ENCODE measurements at places on chromosomes 7 and 10.

- DNase-seq, result no peak
Measured at GRCh38 chr10:60604342-60604741, 173.9 kb upstream of the CDK1 start.

- no peak for DNase-seq
Measured at GRCh38 chr10:131849591-131850382, 51.0 kb upstream of the PPP2R2D start.

DNA sequence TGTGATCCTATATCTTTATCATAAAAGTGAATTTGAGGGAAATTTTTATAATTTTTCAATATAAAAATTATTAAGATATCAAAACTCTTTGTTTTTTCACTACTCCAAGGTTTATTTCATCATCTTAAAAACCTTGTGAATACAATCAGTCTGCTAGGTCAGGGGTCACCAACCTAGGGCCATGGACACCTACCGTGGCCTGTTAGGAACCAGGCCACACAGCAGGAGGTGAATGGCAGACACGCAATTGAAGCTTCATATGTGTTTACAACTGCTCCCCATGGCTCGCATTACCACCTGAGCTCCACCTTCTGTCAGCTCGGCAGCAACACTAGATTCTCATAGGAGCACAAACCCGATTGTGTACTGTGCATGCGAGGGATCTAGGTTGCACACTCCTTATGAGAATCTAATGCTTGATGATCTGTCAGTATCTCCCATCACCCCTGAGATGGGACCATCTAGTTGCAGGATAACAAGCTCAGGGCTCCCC is 271.2 kb upstream of the C7orf33 start:
- DNase-seq, result no peak

GRCh38 chr10:93115661-93116383 is 42.1 kb downstream of the CYP26A1 start:
- DNase-seq, result no peak

DNA sequence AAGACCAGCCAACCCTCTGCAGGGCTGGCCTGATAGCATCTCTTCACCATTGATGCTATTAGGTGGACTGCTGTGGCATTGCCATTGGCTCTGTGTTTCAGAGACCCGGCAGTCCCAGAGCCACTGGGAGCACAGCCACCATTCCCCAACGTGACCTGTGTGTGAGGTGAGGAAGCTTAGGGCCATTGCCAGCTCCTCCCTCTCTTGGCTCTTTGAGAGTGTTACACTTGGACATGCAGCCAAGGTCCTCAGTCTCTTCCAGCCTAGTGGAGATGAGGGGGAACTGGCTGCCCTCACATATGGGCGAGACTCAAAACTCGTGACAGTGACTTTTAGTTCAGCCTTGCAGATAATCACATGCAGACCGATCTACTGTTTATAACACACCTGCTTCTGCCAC is 39.3 kb upstream of the HMX3 start:
- DNase-seq, result no peak

DNA sequence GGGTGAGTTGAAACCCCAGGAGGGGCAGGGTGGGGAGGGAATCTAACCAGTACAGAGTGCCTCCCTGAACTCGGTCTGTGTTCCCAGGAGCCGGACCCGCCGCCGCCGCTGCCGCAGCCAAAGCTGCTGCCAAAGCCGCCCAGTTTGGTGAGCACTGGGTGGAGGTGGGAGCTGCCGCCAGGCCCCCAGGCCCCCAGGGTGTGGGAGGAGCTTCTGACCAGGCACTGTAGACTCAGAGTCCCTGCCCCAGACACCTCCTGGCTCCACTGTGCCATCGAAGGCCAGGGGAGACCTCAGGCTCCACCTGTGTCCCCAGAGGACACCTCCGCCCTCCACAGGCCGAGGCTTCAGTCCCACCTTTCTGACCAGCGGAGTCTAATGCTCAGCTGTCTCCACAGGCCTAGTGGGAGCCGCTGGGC is 20.4 kb upstream of the LIMK1 start:
- no peak for DNase-seq

GRCh38 chr7:9029681-9030530 is 596.5 kb downstream of the NXPH1 start:
- DNase-seq, result no peak

DNA sequence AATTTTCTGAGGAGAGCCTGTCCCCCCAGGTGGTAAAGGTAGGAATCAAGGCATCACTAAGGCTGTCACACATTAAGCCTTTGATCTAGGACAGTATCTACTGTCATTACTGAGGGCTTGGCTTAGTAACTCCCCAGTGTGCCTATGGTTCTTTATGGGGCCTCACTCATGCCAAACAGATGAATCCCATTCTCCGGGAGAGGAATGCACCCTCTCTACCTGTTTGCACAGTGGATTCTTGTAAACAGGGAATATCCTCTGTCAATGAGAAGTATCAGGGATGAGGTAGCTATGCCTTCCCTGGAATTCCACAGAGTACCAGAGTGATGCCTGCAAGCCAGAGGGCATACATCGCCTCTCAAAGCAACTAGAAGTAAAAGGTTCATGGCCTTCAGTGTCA is 3.9 kb upstream of the CPN1 start:
- DNase-seq, result no peak

Data from smooth muscle cell of the brain vasculature (primary cell).